Fibroblast of skin of right biceps (primary cell): ENCODE measurements at places on chromosomes 13 and 19.

- no peak for DNase-seq
Observed at GRCh38 chr13:24675806-24676570, 4.2 kb upstream of the ATP12A start.

DNA sequence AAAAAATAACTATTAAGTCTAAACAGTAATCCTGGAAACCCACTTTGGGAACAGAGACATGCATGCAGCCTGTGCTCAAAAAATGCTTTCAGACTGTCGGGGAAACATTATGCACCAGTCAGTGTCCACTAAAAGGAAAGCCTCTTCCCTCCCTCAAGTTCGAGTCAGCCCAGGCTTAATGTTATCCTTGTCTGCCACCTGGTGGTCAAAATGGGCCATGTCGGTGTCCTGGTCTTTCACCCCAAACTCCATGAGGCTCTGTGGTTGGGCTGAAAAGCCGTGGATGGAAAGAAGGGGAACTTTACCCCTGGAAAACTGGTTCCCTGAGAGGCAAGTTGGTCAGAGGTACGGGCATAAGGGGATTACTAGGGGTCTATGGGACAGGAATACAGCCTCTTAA lies 88.4 kb upstream of the ZNF492 start:
- DNase-seq = peak; percentile 1

GRCh38 chr19:43595605-43595998 lies 332 bp downstream of the IRGQ start:
- DNase-seq = no peak

GRCh38 chr19:18843960-18844359 lies 12.2 kb downstream of the UPF1 start:
- DNase-seq = no peak

DNA sequence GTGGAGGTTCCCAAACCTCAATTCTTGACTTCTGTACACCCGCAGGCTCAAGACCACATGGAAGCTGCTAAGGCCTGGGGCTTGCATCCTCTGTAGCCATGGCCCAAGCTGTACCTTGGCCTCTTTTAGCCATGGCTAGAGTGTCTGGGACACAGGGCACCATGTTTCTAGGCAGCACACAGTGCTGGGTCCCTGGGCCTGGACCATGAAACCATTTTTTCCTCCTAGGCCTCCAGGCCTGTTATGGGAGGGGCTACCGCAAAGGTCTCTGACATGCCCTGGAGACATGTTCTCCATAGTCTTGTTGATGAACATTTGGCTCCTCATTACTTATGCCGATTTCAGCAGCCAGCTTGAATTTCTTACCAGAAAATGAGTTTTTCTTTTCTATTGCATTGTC lies 701.4 kb downstream of the FGF9 start:
- no peak for DNase-seq

DNA sequence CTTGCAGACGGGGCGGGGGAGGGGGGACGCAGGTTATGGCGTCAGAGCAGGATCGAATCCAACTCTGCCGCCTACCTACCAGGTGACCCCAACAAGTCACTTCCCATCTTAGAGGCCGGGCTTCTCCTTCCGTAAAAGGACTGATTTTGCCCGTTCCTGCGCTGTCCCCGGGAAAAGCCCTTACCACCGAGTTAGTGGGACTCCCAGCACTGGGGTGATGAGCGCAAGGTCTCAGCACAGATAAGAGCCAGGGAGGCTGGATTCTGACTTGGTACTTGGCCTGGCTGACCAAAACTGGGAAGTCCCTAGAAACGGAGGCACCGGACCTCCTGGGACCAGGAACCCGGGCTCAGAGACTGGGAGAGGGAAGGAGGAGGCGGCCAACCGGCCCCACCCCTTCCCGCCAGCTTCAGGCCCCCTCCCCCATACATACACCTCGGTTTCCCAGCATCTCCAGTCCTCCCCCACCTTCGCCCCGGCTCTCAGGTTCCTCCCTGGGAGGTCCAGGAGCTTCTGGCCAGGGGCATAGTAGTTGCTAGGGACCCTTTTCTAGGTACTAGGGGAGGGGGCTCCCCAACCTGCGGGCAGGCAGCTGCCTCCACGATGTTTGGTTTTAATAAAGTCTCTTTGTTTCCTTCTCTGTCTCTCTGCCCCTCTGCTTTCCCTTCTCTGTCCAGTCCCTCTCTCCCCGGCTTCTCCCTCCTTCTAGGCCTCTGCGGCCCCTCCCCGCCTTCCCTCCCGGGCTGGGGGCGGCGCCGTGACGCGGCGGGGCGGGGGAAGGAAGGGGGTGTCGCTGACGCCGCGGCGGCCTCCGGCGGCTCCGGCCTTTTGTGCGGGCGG lies at the start of gene GRAMD1A:
Gene GRAMD1A (plus strand): TSS at position 826 of the 840 bp plus-strand sequence. CDS start 156 bp downstream, outside the sequence.
- DNase-seq = peak; percentile 91

- DNase-seq = peak; percentile 48
Observed at GRCh38 chr13:51614350-51614786, 30.1 kb downstream of the WDFY2 start.

GRCh38 chr13:25988661-25989060 lies 63.2 kb downstream of the SHISA2 start:
- DNase-seq = no peak

DNA sequence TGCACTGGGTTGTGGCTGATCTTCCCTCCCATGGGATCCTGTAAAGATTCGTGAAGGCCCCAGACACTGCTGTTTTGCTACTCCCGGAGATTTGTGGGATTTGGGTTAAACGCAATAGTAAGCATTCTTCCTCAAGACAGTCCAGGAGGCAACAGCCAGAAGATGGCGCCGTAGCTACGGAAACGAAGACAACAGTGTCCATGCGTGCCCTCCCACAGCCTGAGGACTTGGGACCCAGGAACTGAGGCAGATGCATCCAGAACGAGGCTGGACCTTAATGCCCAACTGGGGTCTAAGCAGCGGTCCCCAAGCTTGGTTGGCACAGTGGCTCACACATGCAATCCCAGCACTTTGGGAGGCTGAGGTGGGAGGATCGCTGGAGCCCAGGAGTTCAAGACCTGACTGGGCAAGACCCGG lies 57.6 kb upstream of the ZNF507 start:
- DNase-seq = peak; percentile 62

DNA sequence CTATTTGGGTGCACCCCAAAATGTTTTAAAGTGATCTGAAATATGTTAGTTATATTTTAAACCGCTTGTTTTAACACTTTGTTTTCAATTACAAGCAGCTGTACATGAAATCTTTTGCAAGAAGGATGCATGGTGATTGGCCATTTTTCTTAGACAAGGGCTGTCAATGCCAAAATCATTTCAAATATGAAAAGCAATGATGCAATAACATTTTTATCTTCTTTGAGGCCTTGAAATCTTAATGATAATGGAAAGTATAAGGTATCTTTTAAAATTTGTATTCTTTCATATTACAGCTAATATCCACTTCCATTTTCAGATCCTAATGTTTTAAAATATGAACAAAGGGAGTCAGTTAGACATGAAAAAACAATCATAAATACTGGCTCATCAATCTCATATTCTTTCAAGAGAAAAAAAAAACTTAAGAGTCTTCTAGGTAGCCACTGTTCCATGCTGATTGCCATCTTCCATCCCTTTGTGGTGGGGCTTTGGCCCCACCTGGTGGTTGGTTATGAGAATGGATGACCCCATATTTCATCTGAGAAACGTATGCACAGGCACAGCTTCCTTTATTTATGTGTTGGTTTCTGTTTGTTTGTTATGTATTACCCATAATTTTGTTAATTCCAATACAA lies 330.3 kb upstream of the MIR17HG start:
- peak; percentile 35 for DNase-seq

DNA sequence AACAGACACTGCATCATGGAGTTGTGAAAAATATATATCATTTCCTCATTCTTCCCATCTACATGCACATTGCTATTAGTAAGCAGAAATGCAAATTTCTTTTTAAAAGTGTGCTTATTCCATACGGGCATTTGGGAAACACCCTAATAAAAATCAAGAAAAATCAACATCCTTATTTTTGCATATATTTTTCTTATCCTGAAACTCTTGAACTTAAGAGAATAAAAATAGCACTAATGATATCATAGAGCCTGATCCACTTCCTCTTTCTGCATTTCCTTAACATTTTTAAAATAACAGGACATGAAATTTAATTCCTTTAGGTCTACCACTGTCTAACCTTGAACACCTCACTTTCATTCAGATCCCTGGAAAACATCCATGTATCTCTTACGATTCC lies 123.3 kb downstream of the VWA8 start:
- no peak for DNase-seq

DNA sequence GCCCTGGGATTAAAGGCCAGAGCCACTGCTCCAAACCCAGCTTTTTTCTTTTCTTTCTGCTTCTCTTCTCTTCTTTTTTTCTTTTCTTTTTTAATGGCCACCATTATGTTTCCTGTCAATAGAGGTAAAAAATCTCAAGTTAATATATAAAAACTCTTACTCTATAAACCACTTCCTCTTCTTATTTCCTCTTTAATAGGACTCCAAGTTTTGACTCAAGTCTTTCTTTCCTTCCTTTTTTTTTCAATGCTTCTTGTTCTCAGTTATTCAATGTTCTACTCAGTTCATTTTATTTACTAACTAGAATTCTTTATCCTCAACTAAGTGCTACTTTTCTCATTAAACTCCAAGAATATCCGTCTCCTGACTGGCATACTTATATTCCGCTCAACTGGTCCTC lies 27.1 kb upstream of the MYCBP2 start:
- no peak for DNase-seq

DNA sequence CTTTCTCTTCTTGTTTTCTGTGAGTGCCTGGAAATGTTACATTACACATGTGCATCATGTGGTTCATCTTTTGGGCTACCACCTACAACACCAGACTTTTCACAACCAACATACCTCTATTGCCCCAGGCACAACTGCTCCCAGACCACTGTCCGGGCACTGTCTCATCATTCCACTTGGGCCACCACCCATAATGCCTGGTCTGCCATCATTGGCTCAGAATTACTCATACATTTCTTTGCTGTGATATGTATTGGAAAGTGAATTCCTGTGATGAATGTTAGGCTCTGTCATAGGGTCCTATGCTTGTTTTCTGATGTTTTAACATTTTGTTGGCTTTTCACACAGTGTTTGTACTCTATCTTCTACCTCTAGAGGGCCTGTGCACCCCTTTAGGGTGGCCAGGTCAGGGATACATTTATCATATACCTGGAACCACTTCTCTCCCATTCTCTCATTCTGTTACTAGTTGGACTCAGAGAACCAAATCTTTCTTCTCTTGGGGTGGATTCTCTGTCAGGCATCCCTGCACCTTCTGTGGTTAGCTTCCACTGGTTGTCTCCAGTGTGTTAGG lies 172.8 kb downstream of the NHLRC3 start:
- DNase-seq = peak; percentile 27

DNA sequence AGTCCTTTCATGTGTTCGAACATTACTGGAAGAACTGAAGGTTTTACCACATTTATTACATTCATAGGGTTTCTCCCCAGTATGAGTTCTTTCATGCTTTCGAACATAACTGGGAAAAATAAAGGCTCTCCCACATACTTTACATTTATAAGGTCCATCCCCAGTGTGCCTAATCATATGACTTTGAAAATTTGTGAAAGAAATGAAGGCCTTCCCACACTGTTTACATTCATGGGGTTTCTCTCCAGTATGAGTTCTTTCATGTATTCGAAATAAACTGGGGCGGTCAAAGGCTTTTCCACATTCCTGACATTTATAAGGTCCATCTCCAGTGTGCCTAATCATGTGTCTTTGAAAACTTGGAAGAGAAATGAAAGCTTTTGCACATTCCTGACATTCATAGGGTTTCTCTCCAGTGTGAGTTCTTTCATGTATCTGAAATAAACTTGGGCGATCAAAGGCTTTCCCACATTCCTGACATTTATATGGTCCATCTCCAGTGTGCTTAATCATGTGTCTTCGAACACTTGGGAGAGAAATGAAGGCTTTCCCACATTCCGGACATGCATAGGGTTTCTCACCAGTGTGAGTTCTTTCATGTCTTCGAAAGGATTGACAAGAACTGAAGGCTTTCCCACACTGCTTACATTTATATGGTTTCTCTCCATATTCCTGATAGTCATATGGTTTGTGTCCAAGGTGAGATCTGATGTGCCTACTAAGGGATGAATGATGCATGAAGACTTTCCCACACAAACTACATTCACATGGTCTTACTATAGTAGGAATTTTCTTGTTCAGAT lies 24.0 kb downstream of the ZNF564 start:
- peak; percentile 42 for DNase-seq

- DNase-seq = peak; percentile 43
Observed at GRCh38 chr13:98942997-98943396, 34.9 kb downstream of the DOCK9 start.

DNA sequence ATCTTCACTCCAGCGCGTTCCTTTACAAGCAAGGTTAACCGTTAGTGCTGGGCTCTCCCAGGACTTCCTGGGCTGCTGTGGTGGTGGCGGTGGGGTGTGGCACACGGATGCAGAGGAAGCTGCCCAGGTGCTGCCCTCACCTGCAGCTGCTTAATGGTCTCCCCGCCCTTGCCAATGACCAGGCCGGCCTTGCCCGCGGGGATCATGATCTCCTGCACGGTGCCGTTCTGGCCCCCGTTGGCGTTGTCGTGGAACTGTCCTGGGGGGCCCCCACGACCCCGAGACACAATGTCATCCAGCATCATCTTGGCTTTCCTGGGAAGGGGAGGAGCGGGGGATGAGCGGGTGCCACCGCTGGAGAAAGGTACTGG lies 6.1 kb downstream of the KHSRP start:
- DNase-seq = no peak

GRCh38 chr13:33242984-33243617 lies 42.5 kb downstream of the STARD13 start:
- DNase-seq = no peak

DNA sequence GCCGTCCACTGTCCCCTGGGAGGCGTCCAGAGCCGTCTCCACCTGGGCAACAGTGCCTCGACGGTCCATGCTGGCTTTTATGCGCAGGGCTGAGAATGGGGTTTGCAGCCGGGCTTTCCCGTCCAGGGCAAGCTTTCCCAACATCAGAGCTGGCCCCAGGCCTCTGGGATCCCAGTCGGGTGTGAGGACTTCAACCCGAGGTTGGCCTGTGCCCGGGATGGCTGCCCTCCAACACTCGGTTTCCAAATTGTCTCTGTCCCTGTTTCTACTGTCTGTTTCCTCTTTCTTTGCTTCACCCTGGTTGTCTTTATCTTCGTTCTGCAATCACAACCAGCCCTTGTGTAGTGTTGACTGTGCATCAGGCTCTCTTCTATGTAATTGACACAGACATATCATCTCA lies at the start of gene IFNL4:
Gene IFNL4 (minus strand): TSS at position 51 of the 400 bp plus-strand sequence.
- DNase-seq = no peak

GRCh38 chr13:32471187-32471922 lies 43.4 kb upstream of the N4BP2L1 start:
- peak; percentile 25 for DNase-seq

- no peak for DNase-seq
Observed at GRCh38 chr13:82294226-82294625, 1588.0 kb downstream of the SLITRK1 start.

DNA sequence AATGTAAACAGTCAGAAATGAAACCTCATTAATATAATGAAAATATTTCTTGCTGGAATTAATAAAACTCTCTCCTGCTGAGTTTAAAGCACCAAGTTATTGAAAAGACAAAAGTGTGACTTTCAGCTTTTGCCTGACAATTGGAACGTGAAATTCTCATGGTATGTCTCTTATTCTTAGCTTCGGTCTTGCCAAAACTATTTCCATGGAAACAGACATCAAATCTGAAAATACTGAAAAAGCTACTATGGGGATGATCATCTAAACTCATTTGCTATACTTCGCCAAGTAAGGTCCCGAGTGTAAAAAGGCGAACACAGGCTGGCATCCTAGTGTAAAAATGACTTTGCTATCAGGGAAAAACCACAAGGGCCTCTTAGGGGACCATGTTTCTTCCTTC lies 22.8 kb downstream of the HTR2A start:
- DNase-seq = no peak
